ENCODE measurements at places on chromosomes 1 and 21. TPM values are rescaled to one million over a fixed set of nuclear protein-coding genes. Genes with fewer than 3 reads are reported as not detected.

Gene RXFP4
- not detected for total RNA-seq

Gene LRRC47
- total RNA-seq: 42.7 TPM

Gene GSTM1
- 77.2 TPM for total RNA-seq

Gene AGBL4
- not detected for total RNA-seq

Gene WDR64
- total RNA-seq: 0.21 TPM

Gene BCAN
- total RNA-seq: not detected

Gene CXADR
- total RNA-seq: 0.32 TPM

Gene SYPL2
- not detected for total RNA-seq

Gene FLG2
- total RNA-seq: not detected

Gene ARTN
- total RNA-seq: 0.52 TPM

Gene UCK2
- total RNA-seq: 22.4 TPM

Gene CSF3R
- total RNA-seq: 0.32 TPM

Gene BMP8A
- not detected for total RNA-seq

Gene CELA2B
- total RNA-seq: not detected

Gene H6PD
- 15.3 TPM for total RNA-seq

Gene CASZ1
- total RNA-seq: 7.6 TPM

Gene SVBP
- 20.6 TPM for total RNA-seq

Gene OLFML3
- total RNA-seq: 0.71 TPM

DNA sequence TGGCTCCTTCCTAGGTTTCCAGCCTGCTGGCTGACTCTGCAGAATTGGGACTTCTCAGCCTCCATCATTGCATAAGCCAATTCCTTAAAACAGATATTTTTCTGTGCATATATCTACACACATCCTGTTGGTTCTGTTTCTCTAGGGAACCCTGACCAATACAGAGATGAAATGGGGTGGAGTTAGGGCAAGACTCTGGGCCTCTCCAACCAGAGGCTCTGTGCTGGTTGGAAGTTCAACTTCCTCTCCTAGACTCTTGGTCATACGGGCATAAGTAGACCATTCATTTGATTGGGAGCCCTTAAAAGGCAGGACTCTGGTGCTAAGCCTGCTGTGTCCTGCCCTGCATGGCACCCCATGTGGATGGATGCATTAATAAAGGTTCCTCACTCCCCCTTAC is 55.0 kb downstream of the CNIH3 start:
- no peak for DNase-seq

DNA sequence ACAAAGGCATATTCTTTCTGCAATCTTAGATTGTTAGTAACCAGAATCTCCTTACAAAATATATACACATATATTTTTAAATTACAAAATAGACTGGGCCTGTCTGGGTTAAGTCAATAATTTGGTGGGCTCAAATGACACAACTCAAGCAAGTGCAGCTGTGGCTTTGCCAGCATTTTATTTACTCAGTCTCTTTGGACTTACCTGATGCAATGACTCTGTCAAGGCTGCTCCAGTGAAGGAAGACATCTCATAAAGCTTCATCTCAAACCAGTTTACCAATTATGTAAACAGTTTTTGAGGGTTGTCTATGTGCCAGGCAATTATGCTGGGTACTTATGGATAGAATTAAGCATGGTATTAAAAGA is 22.8 kb upstream of the ABCA4 start:
- DNase-seq: no peak

GRCh38 chr1:83055391-83056170 is 943.4 kb downstream of the TTLL7 start:
- no peak for DNase-seq

GRCh38 chr1:86062453-86062852 is 94.1 kb downstream of the COL24A1 start:
- DNase-seq: no peak

GRCh38 chr1:69519006-69519405 is 48.7 kb upstream of the LRRC7 start:
- DNase-seq: no peak

DNA sequence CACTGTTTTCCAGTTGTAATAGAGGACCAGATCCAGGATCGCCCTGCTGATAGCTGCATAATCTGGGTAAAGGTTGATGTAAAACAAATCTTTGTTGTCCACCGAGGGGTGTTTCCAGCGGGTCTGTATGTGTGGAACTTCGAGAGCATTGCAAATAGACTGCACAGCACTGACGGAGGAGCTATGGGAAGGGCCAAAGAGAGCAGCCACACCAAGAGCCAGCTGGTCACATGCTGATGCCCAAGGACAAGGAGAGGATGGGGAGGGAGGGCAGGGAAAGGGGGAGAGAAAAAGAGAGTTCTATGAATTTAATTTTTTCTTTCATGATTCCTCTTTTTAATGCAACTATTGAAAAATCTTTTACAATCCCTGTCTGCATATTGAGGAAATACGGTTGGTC is 250.0 kb downstream of the GRIK1 start:
- no peak for DNase-seq

- DNase-seq: no peak
Measured at GRCh38 chr1:921011-921837, 2.5 kb upstream of the SAMD11 start.

DNA sequence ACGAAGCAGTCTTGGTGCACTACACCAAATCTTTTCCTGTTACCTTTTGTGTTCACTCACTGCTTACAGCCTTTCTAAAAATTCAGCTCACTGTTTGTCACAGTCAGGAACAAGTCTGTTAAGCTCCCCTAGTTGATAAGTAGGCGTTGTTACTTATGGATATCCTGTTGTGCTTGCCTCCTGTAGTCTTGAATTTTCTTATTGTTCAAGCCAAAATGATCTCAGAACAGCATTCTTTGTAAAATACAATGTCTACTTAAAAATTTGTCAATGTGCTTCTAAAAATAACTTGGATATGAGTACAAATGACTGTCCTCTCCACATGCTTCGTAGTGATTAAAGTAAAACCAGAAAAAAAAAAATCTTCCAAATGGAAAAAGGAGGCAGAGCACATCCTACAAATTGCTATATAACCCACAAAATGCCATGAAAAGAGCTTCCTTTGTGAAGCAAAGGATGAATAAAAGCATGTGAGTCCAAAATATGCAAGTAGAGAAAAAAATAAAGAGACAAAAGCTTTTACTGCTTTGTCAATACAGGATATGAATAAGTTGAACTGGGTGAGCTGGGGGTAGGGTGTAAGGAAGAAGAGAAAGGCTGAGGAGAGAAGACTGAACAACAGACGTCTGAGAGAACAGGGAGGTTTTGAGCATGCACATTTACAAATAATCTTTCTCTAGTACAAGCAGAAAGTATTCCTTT is 228.9 kb upstream of the ADGRL4 start:
- DNase-seq: no peak

GRCh38 chr1:71116729-71117128 is 35.9 kb upstream of the ZRANB2 start:
- no peak for DNase-seq

GRCh38 chr1:193850745-193851144 is 664.3 kb upstream of the B3GALT2 start:
- DNase-seq: no peak

GRCh38 chr1:236113324-236114032 is 28.9 kb upstream of the GPR137B start:
- no peak for DNase-seq

GRCh38 chr1:13664451-13664850 is 35.5 kb upstream of the PRDM2 start:
- no peak for DNase-seq

DNA sequence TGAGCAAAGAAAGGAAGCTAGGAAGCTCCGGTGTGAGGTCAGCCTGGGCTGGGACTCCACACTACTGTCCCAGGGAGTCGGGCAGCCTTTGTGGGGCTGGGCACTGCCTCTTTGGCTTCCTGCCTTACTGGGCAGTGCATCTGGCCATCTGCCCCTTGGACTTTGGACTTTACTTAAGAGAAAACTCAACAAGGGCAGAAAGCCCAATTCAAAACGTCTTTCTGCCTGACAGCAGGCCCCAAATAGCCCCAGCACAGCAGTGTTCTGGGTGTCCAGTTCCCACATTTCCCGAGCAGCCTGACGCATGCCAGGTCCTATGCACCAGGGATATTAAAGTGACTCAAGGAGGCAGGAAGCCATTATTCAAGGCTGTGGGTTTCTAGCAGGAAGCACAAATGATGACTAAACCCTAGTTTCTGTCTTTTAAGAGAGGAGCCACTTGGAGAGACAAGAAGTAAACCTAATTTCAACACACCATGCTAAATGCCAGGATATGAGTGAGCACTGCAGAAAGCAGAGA is 37.9 kb upstream of the EDEM3 start:
- DNase-seq: no peak

GRCh38 chr1:208207388-208208131 is 36.6 kb downstream of the PLXNA2 start:
- DNase-seq: no peak

DNA sequence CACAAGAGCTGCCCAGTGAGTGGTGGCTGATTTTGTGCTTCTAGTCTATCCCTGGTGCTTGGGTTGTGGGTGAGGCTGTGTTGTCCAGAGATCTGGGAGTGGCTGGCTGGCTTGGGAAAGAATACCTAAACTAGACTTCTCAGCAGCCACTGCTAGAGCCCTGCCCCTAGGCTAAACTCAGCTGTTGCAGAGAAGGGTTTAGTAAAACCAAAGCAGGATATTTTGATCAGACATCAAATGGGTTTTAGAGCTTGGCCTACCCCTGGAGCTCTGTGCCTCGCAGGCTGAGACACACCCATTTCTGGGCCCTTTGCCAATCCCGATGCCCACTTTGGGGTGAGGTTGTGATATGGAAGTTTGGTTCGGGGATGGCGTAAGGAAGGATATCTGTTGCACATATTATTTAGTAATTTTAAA is 88.5 kb downstream of the UCK2 start:
- no peak for DNase-seq

DNA sequence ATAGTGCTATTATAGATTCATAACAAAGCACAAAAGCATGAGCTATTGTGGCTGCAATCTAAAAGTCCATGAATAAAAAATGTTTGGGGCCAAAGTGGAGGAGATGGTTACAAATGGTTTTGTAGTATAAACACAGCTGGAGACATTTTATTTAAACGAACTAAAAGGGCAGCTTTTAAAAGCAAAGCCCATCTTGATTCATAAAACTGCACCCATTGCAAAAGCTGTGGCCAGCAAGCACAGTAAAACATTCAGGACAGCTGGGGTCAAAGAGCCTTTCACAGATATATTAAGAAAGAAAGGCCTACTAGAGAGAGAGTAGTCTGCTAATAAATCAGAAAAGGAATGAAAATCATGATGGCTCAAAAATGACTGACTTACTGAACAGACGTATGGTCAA is 520.8 kb downstream of the NUF2 start:
- DNase-seq: no peak

DNA sequence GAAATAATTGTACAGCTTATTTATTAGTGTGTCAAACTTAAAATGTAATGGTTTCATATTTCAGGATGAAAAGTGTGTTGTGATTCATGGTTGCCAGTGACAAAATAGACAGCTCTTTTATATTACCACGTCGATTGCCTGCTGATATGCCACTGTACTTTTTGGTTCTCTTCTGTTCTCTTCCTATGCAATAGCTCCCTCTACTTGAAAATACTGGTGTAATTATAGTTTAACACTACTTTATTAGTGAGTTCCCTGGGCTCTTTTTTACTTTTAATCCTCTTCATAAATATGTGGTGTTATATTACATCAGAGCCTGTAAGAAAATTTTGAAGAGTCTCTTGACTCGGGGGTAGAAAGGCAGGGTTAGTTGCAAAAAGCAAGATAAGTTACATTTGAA is 111.3 kb downstream of the PATJ start:
- no peak for DNase-seq

DNA sequence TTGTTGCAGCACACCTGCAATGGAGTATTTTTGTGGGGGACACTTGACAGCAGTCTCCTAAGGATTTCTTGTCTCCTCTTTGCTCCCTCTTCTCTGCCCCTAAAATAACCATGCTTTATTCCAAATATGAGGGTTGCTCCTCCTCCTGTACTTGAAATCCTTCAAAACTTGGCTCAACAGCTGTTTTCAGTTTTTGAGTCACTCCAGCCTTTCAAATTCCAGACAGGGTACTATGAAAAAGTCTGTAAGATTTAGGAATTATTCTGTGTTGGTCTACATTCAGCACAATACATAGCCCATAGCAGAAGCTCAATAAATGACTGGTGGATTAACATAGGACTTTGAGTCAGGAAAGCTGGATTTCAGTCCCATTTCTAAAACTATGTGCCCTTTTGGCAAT is 5.5 kb downstream of the AP4B1 start:
- DNase-seq: no peak

- DNase-seq: no peak
Measured at GRCh38 chr1:160127865-160128523, 12.4 kb downstream of the ATP1A2 start.

GRCh38 chr21:36636439-36636838 is 62.5 kb upstream of the SIM2 start:
- DNase-seq: no peak

DNA sequence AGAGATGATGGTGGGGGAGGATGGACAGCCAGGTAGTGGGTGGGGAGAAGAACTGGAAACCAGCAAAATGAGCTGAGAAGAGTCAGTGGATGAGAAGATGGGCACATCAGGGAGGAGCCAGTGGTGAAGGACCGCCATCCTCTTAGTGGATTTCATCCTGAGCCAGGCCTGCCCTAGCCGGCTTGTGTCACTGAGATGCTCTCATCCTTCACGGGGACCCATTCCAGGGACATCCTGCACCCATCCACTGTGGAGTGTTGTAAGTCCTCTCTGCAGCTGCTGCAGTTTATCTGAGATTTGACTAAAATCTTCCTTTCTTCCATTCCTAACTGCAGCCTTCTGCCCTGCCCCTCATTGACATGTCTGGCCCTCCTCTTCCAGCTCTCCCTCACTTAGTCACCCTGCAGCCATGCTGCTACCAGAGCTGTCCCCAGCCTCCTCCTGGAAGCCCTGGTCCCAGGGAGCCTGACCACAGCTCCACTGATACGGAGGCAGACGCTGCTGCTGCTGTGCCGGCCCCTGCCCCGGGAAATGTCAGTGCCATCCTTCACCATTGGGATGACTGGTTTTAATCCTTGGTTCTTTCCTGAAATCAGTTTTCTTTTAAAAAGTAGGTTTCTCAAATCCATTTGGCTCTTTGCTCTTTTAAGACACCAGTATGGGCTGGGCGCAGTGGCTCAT is 33.2 kb downstream of the STUM start:
- no peak for DNase-seq

- no peak for DNase-seq
Measured at GRCh38 chr21:15409031-15409430, 320.8 kb upstream of the USP25 start.

DNA sequence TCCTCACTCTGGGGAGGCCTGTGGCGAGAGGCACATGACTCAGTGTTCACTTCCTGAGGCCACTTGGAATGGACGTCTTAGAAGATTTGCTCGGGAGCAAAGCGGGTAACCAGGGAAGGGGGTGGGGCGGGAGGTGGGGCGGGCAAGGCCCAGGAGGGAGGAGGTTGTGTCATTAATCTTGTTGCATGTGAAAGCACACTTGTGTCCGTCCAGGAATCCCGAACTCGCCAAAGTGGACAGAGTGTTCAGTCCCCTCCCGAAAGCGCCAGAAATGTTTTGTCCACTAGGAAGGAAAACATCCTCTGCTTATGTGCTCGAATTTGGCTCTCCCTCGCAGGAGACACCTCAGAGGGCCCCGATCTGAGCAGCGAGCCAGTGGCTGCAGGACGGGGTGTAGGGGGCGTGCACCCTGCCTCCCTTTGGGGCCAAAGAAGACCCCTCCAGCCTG is 84.2 kb downstream of the SPSB1 start:
- no peak for DNase-seq

All from activated CD4-positive, alpha-beta T cell treated with anti-CD3 and anti-CD28 coated beads, Interleukin-2, amount 10 ng/mL, durations not matched to agents 7 days and 5 days (primary cell).